ENCODE measurements at places on chromosomes 7 and 10.

- no peak for DNase-seq
Measured at GRCh38 chr10:111593578-111593977, 516.7 kb downstream of the ADRA2A start.

DNA sequence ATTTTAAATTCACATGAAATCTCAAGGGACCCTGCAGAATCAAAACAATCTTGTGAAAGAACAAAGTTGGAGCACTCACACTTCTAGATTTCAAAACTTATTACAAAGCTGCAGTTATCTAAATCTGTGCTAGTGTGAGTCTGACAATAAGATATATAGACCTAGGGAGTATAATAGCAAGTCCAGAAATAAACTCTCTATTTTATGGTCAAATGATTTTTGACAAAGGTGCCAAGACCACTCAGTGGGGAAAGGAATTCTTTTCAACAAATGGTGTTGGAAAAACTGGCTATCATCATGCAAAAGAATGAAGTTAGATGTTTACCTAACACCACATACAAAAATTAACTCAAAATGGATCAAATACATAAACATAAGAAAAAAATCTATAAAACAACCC lies 68.2 kb downstream of the TFEC start:
- DNase-seq: no peak

- no peak for DNase-seq
Measured at GRCh38 chr7:81707196-81707595, 62.7 kb downstream of the HGF start.

GRCh38 chr7:157529768-157530560 lies 193.2 kb downstream of the DNAJB6 start:
- no peak for DNase-seq

GRCh38 chr10:21234761-21235160 lies 290.7 kb downstream of the SKIDA1 start:
- DNase-seq: no peak

DNA sequence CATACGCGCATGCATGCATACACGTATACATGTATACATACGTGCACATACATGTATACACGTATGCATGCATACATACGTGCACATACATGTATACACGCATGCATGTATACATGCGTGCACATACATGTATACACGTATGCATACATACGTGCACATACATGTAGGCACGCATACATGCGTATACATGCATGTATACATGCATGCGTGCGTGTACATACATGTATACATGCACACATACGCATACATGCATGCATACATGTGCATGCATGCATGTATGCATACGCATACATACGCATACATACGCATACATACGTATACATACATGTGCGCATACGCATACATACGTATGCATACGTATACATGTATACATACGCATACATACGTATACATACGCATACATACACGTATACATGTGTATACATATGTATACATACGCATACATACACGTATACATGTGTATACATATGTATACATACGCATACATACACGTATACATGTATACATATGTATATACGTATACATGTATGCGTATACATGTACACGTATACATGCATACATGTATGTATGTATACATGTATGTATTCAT lies 19.0 kb upstream of the MTURN start:
- DNase-seq: no peak

DNA sequence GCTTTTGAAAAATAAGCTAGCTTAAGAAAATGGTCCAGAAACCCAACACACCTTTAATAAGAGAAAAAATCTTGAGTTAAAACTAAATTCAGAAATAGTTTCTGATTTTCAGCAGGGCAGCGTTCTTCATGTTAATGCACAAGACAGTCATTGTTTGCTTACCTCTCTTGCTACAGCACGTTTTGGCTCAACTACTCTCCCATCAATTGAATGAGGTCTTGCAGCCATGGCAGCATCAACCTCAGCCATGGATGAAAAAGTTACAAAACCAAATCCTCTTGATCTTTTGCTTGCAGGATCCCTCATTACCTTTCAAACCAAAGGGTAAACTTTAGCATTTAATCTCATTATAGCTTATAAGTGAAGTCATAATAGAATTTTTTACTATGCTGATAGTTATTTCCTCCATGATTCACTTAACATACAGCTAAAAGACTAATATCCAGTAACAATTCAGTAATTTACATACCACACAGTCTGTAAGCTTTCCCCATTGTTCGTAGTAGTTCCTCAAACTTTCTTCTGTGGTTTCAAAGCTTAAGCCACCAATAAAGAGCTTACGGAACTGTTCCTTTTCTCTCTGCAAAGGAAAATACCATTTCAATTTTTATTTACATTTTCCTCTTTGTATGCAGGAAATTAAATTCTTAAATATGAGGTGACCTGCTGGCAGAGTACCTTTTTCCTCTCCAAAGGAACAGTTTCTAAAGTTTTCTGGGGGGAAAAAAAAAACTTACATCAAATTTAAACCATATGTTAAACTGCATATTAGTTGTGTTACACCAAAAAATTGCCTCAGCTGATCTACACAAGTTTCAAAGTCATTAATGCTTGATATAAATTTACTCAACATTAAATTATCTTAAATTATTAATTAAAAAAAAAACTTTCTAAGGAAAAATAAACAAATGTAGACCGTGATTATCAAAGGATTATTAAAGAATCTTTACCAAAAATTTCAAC lies 3.1 kb downstream of the HNRNPA2B1 start:
- no peak for DNase-seq

- DNase-seq: no peak
Measured at GRCh38 chr7:75567948-75568595, 76.0 kb downstream of the SPDYE5 start.

GRCh38 chr7:41002741-41003610 lies 699.9 kb downstream of the INHBA start:
- DNase-seq: peak; percentile 77

- DNase-seq: no peak
Measured at GRCh38 chr10:24385776-24386175, 176.8 kb downstream of the KIAA1217 start.

DNA sequence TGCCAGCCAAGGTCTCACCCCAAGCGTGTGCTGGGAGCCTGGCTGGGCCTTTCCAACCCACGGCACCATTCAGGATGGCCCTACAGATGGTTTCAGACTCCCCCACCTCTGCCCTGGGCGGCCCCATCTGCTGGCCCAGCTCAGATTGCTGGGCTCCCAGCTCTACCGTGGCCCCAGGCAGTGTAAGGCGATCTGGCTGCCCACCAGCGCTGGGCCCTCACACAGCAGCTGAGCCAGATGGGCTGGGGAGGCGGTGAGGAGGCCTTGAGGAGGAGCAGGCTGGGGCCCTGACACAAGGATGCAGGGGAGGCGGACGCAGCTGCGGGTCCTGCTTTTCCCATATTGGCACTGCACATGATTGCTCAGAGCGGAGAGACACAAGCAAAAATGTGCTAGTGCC lies 162.8 kb downstream of the NRF1 start:
- DNase-seq: no peak

Data from activated CD4-positive, alpha-beta T cell treated with anti-CD3 and anti-CD28 coated beads, Interleukin-2, amount 10 ng/mL, durations not matched to agents 24 days and 14 days (primary cell).